ENCODE measurements at places on chromosomes 4 and X. TPM values are rescaled to one million over a fixed set of nuclear protein-coding genes. Genes with fewer than 3 reads are reported as not detected.

DNA sequence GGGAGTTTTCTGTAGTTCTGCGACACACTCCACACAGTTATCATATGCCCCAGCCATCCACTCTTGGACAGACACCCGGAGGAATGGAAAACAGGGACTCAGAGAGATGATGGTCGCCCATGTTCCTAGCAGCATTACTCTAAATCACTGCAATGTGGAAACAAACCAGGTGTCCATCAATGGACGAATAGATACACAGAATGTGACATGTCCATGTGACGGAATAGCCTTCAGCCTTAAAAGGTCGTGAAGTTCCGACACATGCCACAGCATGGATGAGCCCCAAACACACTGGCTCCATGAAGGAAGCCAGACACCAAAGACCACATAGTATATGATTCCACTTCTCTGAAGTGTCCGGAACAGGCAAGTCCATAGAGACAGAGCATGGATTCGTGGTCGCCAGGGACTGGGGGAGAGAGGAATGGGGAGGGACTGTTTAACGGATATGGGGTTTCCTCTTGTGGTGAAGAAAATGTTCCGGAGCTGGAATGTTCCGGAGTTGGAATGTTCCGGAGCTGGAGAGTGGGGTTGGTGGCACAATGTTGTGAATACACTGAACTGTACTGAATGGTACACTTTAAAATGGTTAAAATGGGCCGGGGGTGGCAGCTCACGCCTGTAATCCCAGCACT, 28.7 kb upstream of the AFAP1 start:
- DNase-seq: no peak

DNA sequence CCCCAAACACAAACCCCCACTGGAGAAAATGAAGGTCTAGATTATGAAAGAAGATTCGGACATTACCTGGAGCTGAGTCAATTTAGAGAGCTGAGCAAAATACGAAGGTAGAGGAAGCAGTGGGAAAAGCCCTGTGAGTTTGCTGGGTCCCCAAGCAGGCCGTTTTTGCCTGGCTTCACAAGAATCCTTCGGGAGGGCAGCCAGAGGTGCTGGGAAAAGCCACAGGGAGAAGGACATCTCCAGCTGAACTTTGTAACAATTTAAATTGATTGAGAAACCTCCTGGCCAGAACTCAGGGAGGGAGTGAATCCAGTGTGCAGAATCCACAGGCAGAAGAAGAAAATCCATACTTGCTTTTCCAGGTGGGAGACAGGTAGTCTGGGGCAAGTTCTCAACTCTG, 319.1 kb upstream of the CT83 start:
- no peak for DNase-seq

DNA sequence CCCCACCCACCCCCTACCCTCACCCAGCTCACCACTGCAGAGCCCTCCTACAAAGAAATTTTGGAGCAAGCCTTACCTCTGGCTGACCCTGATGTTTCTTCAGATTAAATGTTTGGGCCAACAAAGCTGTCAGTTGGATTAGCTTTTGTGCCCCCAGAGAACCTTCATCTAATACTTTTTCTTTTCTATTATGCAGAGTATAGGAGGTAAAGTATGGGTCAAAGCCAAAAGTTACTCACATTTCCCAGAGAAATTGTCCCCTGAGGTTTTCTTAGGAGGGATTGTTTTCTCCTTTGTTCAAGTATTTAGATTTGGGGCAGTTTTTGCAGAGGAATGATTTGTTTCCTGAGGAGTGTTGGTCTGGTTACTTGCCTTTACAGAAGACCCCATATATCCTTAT, 69.5 kb downstream of the AASDH start:
- DNase-seq: no peak

DNA sequence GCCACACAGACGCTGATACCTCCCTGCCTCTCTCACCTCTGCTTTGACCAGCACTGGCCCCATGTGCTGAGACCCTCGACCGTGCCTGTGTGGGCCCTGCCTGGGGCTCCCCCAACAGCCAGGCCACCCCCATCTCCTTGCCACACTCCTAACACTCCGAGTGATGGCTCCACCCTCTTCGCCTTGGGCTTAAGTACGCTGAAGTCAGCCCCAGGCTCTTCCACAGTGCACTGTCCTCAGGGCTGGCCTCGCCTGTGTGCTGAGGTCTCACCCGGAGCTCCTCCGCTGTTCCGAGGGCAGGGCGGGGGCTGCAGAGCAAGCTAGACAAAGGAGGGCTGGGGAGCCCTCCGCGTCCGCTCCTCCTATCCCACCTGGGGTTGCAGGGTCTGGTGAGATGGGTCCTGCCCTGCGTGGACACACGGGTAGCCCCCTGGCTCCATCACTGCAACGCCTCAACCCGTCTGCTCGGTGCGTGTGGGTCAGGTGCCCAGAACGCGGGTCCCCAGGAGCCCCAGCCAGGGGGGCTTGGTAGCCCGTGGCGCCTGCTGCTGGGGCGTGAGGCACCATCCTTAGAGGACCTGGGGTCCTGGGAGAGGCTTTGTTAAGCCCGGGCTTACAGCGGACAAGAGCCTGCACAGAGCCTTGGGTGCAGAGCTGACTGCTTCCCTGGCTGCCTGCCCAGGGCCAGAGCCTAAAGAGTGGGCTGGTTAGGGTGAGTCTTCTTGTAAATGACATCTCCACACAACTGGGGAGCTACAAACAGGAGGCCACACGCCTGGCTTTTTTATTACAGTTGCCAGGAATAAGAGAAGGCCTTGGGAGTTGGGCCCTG, 42.6 kb upstream of the NKX1-1 start:
- no peak for DNase-seq

ITIH6 gene
- not detected for total RNA-seq

MAMLD1 gene
- total RNA-seq: 4.5 TPM

DNA sequence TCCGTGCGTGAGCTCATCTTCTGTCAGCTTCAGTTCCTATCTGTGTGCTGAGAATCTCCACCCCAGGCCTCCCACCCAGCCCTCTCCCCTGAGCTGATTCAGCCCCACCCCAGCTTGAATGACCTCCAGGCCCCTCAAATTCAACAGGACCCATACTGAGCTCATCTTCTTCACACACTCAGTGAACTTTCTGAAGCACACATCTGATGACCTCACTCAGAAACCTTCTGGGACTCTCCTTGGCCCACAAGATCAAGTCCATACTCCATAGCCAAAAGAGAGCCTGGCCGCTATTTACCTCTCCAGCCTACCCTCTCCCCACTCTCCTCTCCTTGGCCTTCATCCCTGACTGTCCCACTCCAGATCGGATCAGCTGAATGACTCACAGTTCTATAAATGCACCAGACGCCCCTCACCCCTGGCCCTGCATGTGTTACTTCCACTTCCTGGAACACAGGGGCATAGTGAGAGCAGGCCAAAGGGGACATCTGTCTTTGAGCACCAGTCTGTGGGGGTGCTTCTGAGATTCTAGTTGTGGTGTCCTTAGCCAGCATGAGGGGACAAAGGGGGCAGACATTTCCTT, 62.5 kb downstream of the PJA1 start:
- DNase-seq: no peak

Measured in HFFc6 (cell line).